ENCODE measurements at places on chromosomes 11 and 22.

DNA sequence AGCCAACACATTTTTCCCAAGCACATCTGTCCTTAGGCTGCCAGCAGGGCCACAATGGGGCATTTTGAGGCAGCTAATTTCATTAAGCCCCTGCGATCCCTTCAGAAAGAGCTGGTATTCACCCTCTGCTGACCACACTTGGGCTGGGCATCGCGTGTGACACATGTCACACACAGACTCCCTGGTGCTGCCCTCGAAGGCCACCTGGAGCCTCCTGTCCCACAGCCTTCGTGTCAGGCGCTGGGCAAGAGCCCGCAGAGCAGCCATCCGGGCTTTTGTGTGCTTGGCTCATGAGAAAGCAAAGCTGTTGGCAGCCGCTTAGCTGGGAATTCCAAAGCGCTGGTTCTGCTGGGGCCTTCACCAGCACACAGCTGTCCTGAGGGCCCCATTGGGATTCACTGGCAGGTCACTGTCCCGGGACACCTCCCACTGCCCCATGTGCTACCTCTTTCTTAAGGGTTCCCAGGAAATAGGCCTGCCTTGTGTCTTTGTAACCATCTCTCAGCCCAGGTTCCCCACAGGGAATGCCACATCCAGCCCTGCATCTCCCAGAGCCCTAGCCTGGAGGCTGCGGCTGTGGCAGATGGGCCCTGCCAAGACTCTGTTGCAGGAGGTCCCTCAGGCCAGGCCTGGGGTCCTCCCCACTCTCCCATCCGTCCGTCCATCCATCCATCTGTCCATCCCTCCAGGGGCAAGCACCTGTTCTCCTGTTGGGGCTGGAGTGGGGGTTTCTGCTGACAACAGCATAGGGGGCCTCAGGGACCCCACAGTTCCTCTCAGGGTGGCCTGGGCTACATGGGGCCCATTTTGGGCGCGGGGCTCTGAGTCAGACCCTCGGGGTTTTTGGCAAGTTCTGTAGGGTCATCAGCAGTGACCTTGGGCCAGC lies 4.9 kb downstream of the CLDN5 start:
- no peak for DNase-seq

DNA sequence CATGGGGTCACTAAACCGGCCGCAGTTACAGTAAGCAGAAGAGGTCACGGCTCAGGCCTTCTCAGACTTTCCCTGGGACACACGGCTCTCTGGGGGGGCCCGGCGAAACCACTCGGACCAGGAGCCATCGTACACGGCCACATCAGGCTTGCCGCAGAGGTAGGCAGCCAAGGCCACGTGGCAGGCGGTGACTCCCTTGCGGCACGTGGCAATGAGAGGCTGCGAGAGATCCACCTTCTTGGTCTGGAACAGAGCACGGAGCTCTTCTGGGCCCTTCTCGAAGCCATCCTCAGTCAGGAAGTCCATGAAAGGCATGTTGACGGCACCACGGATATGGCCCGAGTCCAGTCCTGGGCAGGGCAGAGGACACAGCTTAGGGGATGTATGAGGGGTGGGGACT lies 8.3 kb downstream of the TST start:
- no peak for DNase-seq

GRCh38 chr22:23245045-23245798 lies 64.9 kb downstream of the BCR start:
- no peak for DNase-seq

- no peak for DNase-seq
These were observed 2.2 kb upstream of the NAP1L4 start for GRCh38 chr11:2994336-2994730.

GRCh38 chr11:107044503-107044902 lies 26.2 kb upstream of the GUCY1A2 start:
- DNase-seq, result no peak

GRCh38 chr22:21797444-21798221 lies 62.0 kb upstream of the YPEL1 start:
- peak; percentile 71 for DNase-seq

DNA sequence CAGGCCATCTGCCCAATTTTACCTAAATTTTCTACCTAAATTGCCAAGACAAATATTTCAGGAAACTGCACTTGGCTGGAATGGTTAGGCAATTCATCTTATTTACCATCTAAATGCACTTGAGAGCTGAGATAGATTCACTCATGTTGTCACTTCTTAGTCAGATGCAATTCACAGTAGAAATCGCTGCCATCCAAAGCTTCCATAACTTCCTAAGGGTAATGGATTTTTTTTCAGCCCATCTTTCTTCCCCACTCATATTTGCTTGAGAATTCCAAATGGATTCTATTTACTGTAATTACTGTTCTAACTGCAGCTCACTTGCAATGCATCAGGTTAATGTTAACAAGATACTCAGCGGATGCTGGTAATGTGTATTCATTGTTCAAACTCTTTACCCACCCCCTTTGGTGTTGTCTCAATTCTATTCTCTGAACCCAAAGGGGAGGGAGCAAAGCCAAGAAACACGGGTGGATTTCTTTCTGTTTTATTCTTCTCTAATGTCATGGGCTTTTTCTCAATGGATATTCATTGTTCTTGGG lies 96.0 kb downstream of the TENM4 start:
- DNase-seq, result no peak

GRCh38 chr22:20885557-20886323 lies 26.9 kb downstream of the SNAP29 start:
- peak; percentile 75 for DNase-seq

GRCh38 chr11:34068111-34068510 lies 16.6 kb downstream of the CAPRIN1 start:
- DNase-seq, result no peak

DNA sequence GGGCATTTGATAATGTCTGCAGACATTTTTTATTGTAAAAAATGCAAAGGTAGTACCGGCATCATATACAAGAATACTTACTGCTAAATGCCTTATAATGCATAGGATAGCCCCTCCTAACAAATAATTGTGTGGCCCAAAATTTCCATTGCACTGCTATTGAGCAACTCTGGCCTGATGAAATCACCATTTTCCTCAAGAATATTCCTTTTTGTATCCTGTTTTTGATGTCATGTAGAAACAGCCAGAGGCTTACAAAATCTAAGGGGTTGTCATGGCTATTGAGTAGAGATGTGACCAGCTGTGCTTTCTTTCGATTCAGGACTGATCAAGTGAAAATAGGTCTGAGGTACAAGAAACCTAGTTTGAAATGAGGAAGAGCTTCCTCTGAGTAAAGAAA lies 854.3 kb downstream of the KCNA4 start:
- peak; percentile 14 for DNase-seq
